DMS 273 treated with DMSO at 0.1 percent for 48 hours (cell line): ENCODE measurements at places on chromosomes 11 and 22.

GRCh38 chr11:46528445-46529094, 65.3 kb downstream of the AMBRA1 start:
- no peak for DNase-seq

GRCh38 chr22:38097557-38098409, 12.7 kb downstream of the BAIAP2L2 start:
- no peak for DNase-seq

DNA sequence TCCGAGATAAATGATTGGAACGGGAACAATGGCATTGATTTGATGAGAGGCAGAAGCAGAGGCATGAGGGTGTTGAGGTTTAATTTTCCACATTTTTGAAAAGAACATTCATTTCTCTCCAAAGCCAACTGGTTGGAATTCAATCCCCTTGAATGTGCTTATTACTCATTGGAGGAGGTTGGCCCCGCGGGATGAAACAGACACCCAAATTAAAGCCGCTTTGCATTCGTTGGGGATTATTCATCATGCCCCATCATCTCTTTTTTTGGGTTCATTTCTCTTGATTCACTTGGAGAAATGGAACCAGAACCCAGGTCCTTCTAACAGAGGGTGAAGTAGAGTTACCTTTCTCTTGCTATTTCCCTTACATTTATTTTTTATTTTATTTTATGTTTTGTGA, 47.6 kb upstream of the PARVG start:
- no peak for DNase-seq

DNA sequence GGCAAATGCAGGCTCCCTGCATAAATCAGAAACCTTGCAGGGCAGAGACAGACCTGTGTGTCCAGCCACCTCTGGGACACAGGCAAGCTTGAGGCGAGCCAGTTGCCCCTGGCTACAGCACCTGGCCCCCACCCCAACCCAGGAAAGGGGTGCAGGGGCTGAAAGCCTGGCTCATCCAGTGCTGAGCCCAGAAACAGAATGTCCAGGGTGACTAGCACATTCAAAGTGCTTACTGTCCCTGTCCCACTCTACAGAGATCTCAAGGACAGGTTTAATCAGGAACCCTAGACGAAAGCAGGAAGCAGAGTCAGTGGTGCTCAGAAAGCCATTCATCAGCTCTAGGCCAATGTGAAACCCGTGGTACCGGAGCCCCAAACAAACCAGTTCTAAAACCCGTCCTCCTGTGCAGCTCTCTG, 31.9 kb downstream of the PLEKHA7 start:
- no peak for DNase-seq

DNA sequence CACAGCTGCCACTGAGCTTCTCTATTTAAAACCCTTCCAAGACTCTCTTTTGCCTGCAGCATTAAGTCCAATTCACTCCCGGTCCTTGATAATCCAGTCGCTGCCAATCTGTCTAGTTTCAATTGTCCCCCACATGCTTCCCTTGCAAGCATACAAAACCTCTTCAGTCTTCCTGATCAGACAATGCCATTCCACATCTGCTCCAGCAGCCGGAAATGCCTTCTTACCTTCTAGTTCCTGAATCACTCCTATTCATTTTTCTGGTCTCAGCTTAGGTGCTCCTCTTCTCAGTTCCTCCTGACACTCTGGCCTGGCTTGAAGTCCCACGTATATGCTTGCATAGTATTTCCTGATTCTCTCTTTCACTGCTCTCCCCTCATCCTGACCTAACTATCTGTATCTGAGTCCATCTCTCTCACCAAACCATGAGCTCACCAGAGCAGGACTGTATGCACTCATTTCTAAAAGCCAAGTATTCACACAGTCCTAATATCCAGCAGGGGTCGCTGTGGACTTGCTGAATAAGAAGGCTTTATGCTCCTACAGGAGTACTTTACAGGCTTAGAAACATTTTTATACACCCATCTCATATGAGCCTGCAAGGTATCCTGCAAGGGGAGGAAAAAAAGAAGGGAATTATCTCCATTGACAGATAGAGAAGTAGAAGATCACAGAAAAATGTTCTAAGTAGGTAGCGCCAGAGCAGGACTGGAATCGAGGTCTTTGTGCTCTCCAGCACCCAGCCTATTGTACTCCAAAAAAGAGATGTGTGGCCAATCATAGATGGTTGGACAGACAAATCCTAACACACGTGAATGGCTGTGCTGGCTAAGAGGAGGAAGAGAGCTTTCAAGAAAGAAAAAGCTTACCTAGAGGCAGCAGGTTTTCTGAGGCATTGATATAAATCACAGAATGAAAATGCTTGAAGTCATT, 19.2 kb downstream of the XRRA1 start:
- DNase-seq, result peak; percentile 28

DNA sequence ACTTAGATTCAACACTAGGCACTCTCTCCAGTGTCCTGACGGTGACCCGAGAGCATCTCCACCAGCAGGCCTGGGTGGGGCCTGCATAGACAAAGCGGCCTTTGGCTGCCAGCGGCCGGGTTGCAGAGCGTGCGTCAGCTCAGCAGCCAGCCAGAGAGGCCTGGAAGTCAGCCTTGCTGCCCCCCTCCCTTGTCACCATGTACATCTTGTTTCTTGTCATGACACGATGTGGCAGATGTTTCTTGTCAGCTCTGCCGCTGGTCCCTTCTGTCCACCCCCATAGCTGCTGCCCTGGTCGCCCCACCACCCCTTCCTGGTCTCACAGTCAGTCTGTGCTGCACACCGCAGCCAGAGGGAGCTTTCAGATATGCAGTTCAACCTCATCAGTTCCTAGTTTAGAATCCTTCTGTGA, 33.1 kb upstream of the CBX7 start:
- DNase-seq, result no peak

DNA sequence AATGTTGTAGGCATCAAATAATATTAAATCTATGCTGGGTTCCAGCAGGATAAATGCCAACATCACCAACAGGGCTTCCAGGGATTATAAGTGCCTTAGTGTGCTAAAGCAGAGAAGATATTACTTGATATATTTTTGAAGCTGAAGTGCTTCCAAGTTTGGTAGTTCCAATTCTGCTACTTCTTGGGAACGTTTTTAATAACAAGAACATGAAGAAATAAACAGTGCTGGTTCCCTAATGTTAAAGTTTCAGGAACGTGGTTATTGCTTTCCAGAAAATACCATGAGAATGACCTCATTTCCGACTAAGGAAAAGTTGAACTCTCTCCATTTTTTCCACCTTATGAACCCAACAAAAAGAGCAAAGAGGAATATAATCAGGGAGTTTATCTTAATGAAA, 4.6 kb upstream of the RNF185 start:
- DNase-seq, result no peak
